ENCODE measurements at places on chromosomes 6 and 20. TPM values are rescaled to one million over a fixed set of nuclear protein-coding genes. Genes with fewer than 3 reads are reported as not detected.

The BANF2 gene
- not detected for polyA plus RNA-seq

- DNase-seq: no peak
Measured at GRCh38 chr6:85670573-85670972, 27.9 kb upstream of the SYNCRIP start.

GRCh38 chr6:123039431-123039830, 43.4 kb downstream of the CLVS2 start:
- no peak for DNase-seq

DNA sequence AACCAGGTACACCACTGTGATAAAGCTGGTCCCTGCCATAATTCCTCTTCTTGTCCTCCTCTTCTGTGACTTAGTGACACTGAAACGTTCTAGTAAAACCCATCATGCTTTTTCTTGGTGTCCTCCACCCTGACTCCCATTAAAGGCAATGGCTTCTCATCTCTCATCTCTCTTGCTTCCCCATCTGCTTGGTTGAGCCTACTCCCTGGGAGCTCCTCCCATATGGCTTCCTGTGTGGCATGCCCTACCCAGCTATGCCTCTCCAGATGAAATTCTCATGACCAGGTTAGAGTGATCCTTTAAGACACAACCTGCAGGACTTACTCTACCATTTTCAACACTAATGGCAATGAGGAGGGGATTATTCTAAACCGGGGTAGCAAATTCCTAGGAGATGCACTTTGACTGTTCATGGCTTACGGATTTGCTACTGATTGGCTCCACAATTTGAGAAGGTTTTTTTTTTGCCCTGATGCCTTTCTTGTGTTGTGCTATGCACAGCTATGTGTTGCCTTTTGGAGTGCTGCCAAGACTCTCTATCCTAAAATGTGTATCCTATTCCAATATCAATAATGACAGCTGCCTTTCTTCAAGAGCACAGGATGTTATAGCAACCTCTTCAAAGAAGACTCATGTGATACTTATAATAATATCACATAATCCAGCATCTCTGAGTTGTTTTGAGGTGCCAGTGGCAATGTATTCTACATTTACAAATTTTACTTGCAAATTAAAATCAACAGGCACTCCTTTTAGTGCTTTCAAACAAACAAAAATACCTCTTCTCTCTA, 6.1 kb downstream of the SIRPG start:
- no peak for DNase-seq

DNA sequence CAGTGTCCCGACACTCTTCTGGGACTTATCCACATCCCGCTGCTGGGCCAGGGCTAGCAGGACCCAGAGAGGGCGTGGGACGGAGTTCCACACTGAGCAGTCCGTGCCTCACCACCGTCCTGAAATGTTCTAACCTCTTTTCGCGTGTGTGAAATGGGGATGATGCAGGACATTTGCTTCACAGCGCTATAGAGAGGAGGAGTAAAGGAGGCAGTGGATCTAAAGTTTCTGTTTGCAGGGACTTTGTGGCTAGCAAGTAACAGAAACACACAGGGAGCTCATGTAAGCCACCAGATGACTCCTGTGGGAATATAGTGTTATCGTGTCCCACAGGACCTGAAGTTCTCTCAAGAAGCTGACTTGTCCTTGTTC, 634 bp downstream of the ITPA start:
- no peak for DNase-seq

GRCh38 chr6:156309017-156309416, 468.2 kb upstream of the ARID1B start:
- no peak for DNase-seq
